Hypothalamus (tissue), 51 donors: ENCODE measurements at places on chromosomes 6 and 20.

GRCh38 chr20:1423625-1424106, 30.8 kb upstream of the FKBP1A start:
- DNase-seq = peak; percentile 2

DNA sequence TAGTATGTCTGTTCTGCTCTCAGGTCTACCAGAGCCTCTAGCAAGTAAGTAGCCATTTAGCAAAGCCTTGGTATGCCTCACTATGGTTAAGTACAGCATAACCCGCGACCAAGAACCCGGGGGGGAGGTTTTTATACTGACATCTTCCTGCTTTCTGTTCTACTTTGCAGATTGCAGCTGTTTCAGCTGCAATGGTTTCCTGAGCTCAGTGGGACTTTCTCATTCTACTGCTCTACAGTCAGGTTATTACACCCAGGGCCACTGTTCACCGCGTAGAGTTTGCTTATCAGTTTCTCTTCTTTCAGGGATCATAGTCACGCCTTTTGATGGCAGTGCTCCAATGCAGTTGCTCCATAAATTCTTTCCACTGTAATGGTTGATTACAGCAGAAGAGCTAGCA, 631.3 kb downstream of the TFAP2A start:
- no peak for DNase-seq

DNA sequence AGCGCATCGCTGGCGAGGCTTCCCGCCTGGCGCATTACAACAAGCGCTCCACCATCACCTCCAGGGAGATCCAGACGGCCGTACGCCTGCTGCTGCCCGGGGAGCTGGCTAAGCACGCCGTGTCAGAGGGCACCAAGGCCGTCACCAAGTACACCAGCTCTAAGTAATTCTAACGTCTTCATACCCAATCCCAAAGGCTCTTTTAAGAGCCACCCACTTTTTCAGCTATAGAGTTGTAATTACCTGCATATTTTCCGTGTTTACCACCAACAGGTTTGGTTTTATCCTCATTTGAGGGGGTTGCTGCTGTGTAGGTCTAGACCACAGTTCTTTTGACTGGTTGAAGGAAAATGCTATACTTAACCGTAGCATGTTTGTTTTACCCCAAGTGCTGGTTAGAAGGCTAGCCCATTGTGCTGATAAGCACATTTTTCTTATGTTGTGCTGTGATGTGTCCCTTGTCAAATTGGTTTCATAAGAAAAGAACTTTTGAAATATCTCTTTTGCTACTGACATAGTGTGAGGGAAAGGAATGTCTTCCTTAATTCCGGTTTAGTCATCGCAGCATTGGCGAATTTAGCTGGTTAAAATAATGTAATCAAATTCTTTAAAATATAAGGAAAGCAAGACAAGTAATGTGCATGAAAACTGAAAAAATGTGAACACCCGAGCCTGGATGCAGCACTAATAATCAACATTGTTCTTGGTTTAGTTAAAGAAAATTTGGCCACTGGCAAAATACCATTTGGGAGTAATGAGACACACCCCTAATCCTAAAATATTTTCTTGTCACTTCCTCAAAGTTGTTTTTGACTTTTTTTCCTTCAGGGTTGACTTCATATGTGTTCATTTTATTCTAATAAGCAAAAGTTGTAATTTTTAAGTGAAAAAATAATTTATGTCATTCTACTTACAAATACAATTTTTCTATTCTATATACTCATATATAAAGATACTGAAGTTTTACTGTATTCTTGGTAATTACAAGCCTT, 112.8 kb downstream of the HFE start:
- no peak for DNase-seq

DNA sequence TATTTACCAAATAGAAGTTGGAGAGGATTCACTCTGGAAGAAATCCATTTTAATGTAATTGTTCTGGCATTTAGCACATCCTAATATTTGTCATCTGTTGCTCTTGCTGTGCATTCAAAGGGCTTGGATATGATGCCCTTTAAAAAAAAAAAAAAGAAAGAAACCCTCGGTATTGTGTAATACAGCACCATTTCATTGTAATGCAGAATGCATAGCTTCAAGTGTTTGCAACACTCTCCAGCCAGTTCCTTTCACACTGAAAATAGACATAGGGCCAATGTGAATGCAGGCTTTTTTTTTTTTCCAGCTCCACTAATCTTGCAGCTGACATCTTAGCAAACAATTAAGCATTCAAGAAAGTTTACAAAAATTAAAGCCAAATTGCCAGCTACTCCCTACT, 197.4 kb upstream of the POU3F2 start:
- DNase-seq = no peak

GRCh38 chr6:154127657-154128056, 88.6 kb downstream of the OPRM1 start:
- no peak for DNase-seq

GRCh38 chr6:150272264-150272975, 96.4 kb upstream of the IYD start:
- DNase-seq = no peak
